GM03348 (cell line): ENCODE measurements at places on chromosomes 16 and 17.

- no peak for DNase-seq
These were observed 89.6 kb downstream of the BMERB1 start for GRCh38 chr16:15523939-15524338.

- DNase-seq, result peak; percentile 41
These were observed 787 bp downstream of the PRKAR1A start for GRCh38 chr17:68512960-68513474.

- DNase-seq, result no peak
These were observed 220.7 kb downstream of the ENGASE start for GRCh38 chr17:79295307-79295706.

DNA sequence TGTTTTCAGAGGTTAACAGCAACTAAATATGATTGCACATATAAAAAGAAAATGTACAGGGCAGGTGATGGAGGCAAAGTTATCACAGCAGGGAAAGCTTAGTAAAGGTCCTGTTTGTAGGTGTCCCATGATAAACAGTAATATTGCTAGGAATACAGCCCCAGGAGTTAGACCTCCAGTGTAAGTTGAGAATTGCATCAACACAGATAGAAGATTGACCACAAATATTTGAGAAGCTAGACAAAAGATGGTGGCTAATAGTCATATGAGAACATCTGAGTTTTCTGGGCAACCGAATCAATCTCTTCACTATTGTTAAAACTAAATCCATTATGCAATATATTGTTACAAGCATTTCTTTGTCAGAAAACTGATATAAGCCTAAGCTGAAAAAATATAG, 152.6 kb downstream of the CDH11 start:
- peak; percentile 35 for DNase-seq

- DNase-seq, result no peak
These were observed 336.2 kb downstream of the XYLT1 start for GRCh38 chr16:17134586-17134985.

DNA sequence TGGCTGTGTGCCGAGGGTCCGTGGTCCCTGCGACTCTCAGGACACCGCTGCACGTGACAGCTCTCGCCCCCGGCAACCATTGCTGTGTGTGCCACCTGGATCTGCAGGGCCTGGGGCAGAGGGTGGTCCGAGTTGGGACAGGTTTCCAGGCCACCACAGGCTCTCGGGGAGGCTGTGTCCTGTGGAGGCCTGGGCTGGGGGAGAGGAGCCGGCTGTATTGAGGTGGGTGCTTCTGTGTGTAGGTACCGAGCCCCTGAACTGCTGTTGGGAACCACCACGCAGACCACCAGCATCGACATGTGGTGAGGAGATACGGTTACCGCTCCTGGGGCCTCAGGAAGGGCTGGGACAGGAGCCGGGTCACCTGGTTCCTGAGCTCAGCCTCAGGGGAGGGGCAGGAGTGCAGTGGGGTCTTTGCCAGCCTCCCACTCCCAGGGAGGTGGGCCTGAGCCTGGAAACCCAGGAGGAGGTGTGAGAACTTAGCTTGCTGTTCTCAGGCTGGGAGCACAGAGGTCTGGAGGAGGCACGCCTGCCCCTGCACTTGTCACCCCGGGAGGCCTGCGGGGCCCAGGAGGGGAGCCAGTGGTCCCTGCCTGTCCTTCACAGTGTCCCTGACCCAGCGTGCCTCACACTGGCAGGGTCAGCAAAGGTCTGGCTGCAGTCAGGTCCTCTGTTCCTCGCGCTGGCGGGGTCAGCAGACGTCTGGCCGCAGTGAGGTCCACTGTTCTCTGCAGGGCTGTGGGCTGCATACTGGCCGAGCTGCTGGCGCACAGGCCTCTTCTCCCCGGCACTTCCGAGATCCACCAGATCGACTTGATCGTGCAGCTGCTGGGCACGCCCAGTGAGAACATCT, 7.3 kb downstream of the SPATA2L start:
- no peak for DNase-seq

GRCh38 chr17:8488901-8489300, 53.2 kb downstream of the NDEL1 start:
- DNase-seq, result peak; percentile 93
